ENCODE measurements at places on chromosomes 16 and 17.

- no peak for DNase-seq
These were observed 7.5 kb upstream of the GNG13 start for GRCh38 chr16:808085-808386.

- no peak for DNase-seq
These were observed 79.7 kb downstream of the MRTFB start for GRCh38 chr16:14150796-14151195.

DNA sequence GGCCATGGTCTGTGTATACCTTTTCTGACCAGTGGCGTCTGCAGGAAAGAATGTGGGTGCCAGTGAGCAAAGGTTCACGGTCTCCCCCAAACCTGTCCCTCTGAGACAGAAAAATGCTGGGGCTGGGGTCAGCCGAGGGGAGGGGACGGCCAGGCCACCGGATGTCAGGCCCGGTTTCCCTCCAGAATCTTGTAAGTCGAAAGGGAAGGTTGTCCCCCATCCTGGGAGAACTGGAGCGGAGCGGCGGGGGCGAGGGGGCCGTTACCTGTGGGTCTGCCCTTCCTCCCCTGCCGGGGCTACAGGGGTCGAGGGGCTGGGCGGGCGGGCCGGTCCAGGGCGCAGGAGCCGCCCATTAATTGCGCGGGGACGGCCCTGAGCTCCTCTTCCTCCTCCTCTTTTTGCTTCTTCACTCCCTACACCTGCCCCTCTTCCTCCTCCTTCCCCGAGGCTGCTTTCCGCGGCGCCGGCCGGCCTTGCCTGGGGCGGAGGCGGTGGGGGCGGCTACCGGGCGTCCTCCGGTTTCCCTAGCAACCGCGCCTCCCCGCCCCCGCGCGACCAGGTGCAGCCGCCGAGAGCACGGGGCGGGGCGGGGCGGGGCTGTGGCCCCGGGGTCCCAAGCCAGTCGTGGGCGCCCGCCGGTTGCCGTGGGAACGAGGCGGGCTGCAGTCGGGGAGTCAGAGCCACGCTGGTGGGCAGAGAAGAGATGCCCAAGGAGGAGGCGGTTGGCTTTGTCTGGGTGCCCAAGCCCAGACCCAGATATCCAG, at the start of gene MARCHF10:
Gene MARCHF10 (minus strand): TSS at position 503 of the 764 bp plus-strand sequence. CDS start 6,579 bp downstream, outside the sequence.
- no peak for DNase-seq

DNA sequence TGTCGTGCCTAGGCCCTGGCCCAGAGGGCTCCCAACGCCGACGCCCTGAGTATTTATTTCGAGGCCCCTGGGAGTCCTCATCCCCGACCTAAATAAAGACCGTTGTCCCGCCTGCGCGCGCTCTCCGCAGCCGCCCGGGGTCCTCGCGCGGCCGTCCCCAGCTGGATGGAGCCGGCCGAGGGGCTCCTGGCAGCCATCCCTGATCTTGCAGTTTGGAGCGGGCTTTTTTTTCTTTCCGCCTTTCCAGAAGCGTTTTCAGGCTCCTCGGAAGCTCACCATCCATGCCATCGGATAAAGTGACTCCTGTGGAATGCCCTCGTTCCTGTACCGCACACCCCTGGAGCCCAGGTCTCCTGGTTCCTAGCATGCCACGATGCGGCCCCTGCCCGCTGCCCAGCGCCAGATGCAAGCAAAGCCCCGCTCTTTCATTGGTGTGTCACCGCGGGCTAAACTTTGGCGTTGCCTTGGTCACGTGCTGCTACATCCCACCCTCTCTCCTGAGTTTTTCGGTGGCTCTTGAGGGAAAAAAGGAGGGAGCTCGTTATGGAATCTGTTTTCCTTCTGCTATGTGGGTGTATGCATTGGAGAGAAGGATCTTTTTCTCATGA, 716 bp downstream of the TMEM94 start:
- DNase-seq, result peak; percentile 57

DNA sequence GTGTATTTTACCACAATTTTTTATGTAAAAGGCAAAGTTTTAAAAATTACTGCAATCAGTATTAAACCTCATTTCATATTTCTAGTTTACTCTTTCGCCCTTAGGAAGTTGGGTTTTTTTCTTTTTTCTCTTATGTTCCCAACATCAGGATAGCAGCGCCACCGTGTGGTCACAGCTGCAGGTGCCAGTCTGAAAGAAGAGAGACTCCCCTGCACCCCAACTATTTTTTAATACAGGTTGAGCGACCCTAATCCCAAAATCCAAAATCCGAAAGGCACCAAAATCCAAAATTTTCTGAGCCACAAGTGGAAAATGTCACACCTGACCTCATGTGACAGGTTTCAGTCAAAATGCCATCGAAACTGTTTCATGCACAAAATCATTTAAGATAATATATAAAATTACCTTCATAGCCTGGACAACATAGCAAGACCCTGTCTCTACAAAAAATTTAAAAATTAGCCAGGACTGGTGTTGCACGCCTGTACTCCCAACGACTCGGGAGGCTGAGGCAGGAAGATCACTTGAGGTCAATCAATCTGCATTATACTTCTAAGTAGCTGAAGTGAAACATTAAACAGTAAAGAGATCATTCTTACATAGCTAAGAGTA, 21.8 kb upstream of the ASGR2 start:
- no peak for DNase-seq

GRCh38 chr17:38469875-38470274, 41.6 kb downstream of the ARHGAP23 start:
- DNase-seq, result no peak

DNA sequence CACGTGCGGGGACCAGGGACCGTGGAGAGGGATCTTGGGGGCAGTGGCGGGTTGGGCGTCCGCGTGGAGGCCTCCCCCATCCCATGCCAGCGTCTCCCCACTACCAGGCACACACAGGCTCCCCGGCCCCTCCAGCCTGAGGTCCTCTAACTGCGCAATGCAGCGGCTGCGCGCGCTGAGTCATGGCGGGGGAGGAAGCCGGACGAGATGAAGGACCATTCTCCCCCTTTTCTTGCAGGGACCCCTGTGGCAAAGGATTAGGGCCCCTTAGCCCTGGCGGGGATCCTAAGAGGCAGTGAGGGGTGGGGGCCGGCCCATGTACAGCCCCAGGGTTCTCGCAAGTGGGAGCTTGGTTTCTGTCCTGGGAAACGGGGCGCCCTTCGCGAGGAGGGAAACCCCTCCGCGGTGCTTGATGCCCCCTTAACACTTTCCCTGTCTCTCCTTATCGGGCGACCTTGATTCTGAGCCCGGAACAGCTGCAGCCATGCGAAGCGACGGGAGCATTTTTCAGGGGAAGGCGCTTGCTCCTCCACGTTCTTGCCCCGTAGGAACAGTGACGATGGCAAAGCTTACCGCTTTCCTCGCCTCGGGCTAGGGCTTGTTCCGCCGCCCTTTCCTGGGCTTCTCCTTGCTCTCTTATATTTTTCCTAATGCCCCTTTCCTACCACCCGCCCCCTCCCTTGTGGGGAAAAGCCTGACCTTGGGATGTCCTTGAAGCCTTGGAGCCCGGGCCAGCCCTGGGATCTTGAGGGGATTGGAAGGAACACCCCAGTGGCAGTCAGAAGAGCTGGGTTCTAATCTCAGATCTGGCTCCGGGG, 592 bp downstream of the ALDOA start:
- no peak for DNase-seq

DNA sequence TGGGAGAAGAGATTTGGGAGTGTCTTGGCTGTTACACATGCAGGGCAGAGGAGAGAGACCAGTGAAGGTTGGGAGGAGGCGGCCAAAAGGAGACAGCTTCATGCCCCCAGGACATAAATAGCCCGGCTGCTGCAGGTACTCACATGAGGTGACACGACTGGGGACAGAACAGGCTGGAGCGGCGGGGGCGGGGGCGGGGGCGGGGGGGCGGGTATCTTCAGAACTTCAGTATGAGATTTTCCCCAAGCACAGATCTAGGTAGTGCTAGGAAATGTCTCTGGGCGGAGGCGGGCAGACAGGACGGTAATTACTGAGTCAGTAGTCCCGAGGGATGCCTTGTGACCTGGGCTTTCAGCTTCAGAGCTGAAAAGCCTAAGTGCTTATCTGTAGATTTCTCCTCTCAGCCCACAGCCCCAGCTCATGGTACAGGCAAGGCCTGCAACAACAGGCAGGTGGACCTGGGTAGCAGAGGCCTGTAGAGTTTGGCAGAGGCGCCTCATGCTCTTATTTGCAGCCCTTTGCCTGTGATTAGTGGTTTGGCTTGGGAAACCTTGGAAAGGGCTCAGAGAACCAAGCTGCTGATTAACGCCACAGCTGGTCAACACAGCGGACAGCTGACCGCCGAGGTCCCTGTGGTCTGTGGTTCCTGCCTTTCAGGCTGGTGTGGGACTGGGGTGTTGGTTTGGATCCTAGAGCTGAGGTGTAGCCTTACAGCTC, 24.5 kb downstream of the UNK start:
- DNase-seq, result no peak

GRCh38 chr17:69870091-69870530, 204.9 kb upstream of the KCNJ16 start:
- no peak for DNase-seq

- no peak for DNase-seq
These were observed 95.7 kb downstream of the RAB11FIP4 start for GRCh38 chr17:31487063-31487647.

GRCh38 chr16:66662445-66663194, 33.9 kb downstream of the CMTM4 start:
- no peak for DNase-seq

Measured in NCI-H524 treated with DMSO at 0.1 percent for 48 hours (cell line).